ENCODE measurements at places on chromosomes 1 and 21.
A peak's percentile ranks its signal among the peaks of the same experiment; 100 is the strongest.

DNA sequence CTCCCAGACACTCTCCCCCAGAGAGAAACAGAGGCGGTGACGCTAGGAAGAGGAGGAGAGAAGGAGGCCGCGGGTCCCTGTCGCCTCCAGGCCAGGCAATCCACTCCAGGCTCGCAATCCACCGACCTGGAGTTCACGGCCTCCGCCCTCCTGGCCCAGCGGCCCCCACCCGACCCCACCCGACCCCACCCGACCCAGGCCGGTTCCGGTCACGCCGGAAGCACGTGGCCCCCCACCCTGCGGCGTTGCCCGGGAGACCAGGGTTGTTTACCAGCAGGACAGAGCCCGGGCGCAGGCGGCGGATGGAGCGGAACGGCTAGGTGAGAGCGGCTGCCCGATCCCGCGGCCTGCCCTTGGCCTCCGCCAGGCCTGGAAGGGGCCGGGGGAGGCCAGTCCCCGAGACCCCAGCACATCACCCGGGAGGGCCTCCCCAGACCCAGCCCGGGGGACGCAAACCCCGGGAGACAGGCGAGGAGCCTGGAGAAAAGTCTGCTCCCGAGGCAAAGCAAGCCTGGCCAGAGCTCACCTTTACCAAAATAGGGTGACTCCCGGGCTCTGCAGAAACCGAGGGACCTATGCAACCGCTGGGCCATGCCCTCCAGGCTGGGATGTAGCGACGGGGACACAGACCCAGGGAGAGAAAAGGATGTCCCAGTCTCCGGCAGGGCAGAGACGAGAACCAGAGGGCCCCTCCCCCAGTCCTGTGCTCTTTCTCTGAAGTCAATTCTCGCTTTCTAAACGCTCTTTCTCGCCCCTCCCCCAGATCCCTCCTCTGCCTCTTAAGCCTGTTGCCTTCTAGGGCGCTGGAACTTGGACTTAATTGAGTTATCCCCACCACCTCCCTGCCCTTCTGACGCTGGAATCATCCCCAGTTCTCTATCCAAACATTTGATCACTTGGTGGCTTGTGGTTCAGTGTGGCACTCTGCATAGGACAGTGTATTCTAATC lies at the start of the genes PLA2G2C and UBXN10:
TSS of gene PLA2G2C (minus strand) at position 685 of the 949 bp plus-strand sequence. CDS start 9,155 bp downstream, outside the sequence.
TSS of gene UBXN10 (plus strand) at position 263 of the 949 bp plus-strand sequence. CDS start 4,466 bp downstream, outside the sequence.
- peak; percentile 62 for DNase-seq

GRCh38 chr1:206770531-206771337 lies at the start of gene IL19:
Gene IL19 (plus strand): TSS chr1:206770773. CDS start chr1:206836663, 65,890 bp downstream.
- DNase-seq, result peak; percentile 53

GRCh38 chr21:35438643-35439404 lies 389.7 kb upstream of the RUNX1 start:
- peak; percentile 31 for DNase-seq

DNA sequence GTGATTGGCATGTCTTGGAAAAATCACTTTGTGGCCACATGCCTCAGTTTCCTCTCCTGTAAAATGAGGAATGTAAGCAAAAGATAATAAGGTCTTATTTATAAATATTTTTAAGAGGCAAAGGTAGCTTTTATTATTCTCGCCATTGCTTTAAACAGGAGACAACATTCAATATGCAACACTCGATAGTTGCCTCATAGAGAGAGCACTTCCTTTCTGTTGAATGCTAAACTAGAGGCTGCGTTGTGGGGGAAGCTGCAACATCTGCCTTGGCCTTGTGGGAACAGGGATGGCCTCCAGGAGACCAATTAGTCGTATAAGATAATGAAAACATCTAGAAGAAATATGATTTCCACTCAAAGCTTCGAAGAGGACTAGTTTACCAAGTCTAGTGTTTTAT lies 3.5 kb downstream of the OSCP1 start:
- no peak for DNase-seq

- no peak for DNase-seq
Observed at GRCh38 chr21:19914028-19914427, 1084.2 kb upstream of the NCAM2 start.

GRCh38 chr1:67840449-67840848 lies 7.2 kb upstream of the GNG12 start:
- DNase-seq, result no peak

DNA sequence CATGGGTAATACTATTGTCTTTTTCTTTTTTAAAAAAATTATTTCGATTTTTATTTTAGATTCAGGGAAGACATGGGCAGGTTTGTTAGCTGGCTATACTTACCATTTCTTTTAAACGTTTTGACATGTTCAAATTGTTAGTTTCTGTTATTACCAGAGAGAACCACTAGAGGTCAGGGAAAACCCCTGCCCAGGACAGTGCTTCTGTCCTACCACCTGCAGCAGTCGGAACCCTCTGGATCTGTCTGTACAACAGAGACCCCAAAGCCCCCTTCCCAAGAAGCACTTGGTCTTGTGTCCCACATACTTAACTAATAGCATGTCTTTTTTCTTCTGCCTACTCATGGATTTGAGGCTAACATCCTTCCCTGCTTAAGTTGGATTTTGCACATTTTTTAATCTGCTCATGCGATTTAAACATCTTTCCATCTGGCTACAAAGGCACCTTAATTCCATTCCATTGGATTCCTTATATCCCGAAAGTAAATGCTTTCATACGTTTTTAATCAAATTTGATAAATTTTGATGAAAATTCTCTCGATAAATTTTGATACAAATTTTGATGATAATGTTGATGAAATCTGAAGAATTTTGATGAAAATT lies 10.0 kb upstream of the C1orf115 start:
- peak; percentile 59 for DNase-seq

DNA sequence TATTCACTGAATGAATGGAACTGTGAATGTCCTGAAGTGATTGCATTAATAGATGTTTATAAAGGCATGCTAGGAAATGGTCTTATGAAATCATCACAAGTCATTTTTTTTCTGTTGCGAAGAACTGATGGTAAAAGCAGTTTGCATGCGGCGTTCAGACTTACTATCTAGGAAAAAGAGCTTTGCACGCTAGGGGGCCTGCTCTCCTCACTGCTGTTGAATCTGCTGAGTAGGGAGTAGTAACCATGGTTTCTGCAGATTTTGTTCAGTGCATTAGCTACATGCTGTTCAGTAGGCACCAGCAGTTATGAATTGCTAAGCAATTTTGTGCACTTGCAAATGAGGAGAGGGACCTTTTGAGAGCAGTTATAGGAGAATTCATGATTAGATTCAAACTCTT lies 57.9 kb downstream of the CENPF start:
- no peak for DNase-seq

DNA sequence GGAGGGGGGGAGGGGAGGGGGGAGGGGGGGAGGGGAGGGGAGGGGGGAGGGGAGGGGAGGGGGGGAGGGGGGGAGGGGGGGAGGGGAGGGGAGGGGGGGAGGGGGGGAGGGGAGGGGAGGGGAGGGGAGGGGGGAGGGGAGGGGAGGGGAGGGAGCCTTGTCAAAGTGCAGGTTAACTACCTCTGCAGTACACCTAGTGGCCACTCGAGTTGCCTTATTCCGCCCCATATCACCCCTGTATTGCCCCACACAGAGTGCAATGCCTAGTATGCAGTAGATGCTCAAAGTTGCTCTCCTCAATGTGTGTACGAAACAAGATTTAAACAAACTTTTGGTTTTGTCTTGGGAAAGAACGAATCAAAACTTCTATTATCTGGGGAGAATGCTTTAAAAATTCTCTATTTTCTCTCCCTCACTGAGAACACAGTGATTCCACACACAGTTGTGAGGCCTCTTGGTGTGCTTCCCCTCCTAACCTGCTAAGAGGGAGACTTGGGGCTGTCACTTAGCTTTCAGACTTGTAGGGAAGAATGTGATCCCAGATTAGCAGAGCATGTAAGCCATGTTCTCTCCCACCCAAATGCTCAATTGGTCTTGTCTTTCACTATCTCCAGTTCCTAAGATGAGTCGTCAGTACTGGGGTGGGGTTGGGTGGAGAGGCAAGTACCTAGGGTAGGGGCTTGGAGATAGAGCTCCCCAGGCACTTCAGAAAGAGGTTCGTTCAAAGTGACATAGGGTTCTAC lies 79.7 kb upstream of the MAP10 start:
- no peak for DNase-seq

DNA sequence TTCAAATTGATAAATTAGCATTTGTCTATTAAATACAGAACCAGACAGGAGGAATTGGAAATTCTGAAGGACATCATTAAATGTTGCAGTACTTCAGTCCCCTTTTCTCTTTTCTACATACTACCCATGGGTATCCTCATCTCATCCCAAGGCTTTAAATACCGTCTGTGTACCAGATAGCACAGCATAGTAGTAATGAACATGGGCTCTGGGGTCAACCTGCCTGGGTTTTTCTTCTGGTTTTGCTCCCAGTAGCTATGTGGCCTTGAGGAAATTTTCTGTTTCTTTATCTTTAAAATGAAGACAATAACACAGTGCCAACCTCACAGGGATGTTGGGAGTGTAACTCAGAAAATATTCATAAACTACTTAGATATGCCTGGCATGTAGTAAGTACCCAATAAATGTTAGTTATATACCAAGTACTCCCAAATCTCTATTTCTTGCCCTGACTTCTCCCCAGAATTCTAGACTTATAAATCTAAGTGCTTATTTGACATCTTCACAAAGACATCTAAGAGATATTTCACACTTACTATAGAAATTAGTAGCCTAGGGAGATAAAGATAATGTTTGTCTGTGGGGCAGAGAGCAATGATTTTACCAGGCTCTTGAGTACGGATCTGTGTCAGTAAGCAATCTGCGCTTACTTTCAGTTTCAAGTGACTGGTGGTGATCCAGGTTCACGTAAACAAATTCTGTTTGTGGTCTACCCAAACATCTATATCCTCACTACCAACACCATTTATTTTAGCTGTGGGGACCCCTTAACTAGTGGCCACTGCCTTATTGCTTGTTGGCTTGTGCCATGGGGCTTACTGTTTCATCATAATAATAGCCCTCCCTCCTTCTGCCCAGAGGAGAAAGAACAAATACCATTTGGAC lies 37.3 kb downstream of the VANGL2 start:
- DNase-seq, result peak; percentile 28

- peak; percentile 46 for DNase-seq
Observed at GRCh38 chr1:10210841-10211804, 753 bp downstream of the KIF1B start.

- no peak for DNase-seq
Observed at GRCh38 chr1:26016953-26017545, 4.5 kb upstream of the EXTL1 start.

GRCh38 chr21:38830671-38831525 lies 25.2 kb downstream of the ETS2 start:
- peak; percentile 52 for DNase-seq

DNA sequence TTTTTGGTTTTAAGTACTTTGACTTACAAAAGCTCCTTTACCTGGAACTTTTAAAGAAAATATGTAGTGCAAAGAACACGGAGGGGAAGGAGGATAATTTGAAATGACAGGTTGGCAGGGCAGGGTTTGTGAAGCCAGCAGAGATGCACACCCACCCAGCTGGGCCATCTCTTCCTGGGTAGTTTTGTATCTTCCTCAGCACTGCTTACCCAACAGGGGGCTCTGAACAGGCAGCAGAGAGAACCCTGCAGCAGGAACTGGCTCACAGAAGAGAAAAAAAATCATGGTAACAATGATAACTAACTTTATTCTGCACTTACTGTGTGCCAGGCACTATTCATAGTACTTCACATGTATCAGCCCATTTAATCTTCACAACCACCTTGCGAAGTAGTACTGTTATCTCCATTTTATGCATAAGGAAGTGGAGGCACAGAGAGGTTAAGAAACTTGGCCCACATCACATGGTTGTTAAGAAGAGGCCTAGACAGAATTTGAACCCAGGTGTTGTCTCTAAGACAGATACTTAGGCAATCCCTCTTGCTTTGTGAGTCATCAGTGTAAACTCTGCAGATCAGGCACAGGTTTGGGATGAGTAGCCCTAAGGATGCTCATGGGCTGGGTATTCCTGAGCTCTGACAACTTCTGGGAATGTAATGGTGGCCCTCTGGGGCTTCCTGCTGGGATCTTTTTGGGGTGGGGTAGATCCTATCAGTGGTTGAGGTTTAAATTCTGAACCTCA lies 60.8 kb downstream of the ELK4 start:
- DNase-seq, result no peak

GRCh38 chr1:22562584-22563583 lies at the start of gene EPHA8:
Gene EPHA8 (plus strand): TSS chr1:22563489. CDS start chr1:22563636, 147 bp downstream.
- DNase-seq, result no peak

GRCh38 chr1:66356605-66357004 lies 177.3 kb upstream of the SGIP1 start:
- no peak for DNase-seq

GRCh38 chr1:66438501-66438900 lies 95.5 kb upstream of the SGIP1 start:
- no peak for DNase-seq

DNA sequence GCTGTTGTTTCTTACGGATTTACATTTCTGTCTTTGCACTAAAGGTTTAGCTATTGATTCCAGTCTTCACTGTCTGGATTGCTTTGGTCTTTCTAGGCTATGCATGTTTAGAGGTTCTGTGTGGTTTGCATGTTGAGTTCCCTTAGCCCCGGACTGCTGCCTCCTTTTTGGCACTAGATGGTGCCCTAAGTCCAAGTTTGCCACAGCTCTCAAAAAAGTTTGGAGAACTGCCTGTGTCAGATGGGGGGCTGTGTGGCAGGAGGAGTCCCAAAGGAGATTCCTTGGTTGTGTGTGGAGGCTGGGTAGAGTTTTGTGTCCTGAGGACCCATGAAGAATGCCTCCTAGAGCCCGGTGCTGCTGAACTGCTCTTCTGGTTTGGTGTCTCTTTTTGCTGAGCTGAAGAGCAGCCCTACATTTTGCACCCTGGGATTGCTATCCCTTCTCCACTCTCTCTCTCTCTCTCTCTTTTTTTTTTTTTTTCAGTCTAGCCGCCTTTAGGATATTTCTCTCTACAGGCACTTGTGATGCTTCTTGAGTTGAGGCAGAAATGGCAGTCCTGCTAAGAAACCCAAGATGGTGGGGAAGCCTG lies 74.4 kb downstream of the PTGS2 start:
- DNase-seq, result peak; percentile 32

- DNase-seq, result no peak
Observed at GRCh38 chr1:31904339-31905092, 33.7 kb downstream of the PTP4A2 start.

- DNase-seq, result no peak
Observed at GRCh38 chr1:51517361-51518032, 1.6 kb downstream of the EPS15 start.

- no peak for DNase-seq
Observed at GRCh38 chr1:10802944-10803715, 6.7 kb upstream of the CASZ1 start.

- DNase-seq, result no peak
Observed at GRCh38 chr1:199098468-199098867, 459.6 kb downstream of the PTPRC start.

- no peak for DNase-seq
Observed at GRCh38 chr1:16250524-16251251, 13.7 kb upstream of the CPLANE2 start.

DNA sequence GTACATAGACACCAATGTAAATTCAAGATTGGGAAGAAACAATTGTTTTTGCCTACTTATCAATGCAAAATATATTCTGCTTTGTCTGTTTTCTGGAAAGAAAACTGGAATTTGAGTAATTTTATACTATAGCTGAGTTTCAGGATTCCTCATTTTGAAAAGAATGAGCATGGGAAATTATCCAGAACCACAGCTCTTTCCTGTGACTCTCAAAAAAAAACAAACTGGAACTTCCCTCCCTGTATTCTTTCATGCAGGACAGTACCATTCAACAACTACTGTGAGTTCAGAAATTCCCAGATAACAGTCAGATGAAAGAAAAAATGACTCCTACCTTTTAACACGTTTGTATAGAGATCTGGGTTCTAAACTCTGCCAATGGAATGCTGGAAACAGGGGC lies 372.4 kb downstream of the TGFB2 start:
- no peak for DNase-seq

GRCh38 chr1:182430263-182431068 lies 19.5 kb upstream of the RGSL1 start:
- no peak for DNase-seq
